ENCODE measurements at places on chromosomes 3 and 15.

GRCh38 chr3:157131861-157132260, 28.1 kb downstream of the CCNL1 start:
- peak; percentile 32 for DNase-seq

GRCh38 chr15:68053701-68054627, at the start of gene PIAS1:
PIAS1 (plus strand) TSS chr15:68054315; CDS start chr15:68054327, 12 bp downstream.
- DNase-seq: peak; percentile 92

GRCh38 chr3:61387817-61388216, 136.6 kb upstream of the FHIT start:
- no peak for DNase-seq

- DNase-seq: no peak
Observed at GRCh38 chr3:46902188-46902631, 24.7 kb downstream of the PTH1R start.

DNA sequence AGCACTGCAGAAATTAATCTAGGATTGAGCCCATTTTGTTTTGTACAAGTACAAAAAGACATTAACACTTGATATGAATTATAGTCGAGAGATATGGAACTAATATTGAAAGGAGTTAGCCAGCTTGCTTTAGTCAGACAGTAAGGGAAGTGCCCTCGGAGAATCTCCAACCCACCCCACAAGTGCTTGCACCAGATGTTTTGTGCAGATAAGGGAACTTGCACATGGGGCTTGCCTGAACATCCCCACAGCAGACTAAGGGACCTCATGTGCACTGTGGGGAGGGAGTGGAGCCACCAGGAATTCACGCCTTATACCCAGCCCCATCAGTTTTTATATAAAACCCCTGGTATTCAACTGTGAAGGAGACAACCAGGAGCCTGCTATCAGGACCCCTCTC, 122.3 kb downstream of the EFHB start:
- DNase-seq: no peak

- no peak for DNase-seq
Observed at GRCh38 chr3:166810741-166811445, 569.2 kb downstream of the ZBBX start.

- DNase-seq: no peak
Observed at GRCh38 chr3:121979734-121980449, 42.2 kb downstream of the ILDR1 start.

DNA sequence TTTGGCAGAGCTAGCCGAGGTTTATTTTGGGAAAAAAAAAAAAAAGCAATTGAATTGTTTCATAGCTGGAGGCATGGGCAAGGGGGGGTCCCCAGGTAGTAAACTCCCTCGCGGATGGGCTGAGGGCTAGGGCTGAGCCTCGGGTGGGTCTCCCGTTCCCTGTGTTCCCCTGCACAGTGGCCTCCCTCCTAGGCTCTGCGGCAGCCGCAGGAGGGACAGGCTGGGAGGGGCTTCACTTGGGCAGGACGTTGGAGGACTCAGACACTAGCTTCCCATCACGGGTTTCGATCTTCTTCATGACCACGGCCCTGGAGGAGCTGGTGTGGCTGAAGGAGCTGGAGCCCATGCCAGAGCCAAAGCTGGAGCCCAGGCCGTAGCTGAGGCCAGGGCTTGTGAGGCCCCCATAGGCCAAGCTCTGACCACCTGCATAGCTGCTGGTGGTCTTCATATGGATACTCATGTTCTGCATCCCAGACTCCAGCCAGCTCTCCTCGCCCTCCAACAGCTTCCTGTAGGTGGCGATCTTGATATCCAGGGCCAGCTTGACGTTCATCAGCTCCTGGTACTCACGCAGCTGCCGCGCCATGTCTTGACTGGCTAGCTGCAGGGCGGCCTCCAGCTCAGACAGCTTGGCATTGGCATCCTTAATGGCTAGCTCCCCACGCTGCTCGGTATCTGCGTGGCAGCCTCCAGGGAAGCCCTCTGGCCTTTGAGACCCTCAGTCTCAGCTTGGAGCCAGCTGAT, 64.0 kb upstream of the CDAN1 start:
- DNase-seq: no peak

DNA sequence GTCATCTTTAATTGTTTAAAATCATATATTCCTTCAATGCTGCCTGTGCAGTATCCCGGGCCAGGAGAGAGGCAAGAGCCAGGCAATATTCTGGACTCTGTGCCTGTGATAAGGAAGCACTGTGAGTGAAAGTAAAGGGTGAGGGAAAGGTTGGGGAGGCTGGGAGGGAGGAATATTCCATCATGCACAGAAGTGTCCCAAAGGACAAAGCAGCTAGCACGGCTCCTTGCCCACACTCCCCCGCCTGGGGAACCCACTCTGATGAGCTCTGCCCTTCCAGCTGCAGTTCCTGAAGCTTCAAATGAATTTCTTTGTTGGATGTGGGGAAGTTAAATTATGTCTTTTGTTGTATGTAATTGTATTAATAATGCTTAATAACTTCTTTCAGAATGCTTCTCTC, 1.5 kb upstream of the PRICKLE2 start:
- DNase-seq: no peak
